Spleen (tissue), 13 donors: ENCODE measurements at places on chromosomes 7 and 10. TPM values are rescaled to one million over a fixed set of nuclear protein-coding genes. Genes with fewer than 3 reads are reported as not detected.

DNA sequence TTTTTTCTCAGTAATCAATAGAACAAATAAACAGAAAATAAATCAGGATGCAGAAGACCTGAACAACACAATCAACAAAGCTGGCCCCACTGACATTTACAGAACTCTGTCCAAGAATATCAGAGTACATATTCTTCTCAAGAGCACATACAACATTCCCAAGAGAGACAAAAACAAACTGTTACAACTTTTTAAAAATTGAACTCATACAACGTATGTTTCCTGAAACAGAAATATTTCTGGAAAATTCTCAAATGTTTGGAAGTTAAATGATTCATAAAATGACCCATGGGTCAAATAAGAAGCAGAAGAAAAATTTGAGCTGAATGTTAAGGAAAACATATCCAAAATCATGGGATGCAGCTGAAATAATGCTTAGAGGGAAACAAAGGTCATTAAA lies 93.9 kb upstream of the VIPR2 start:
- no peak for DNase-seq

GRCh38 chr7:23136216-23136615 lies 30.6 kb downstream of the KLHL7 start:
- DNase-seq = no peak

- DNase-seq = no peak
Measured at GRCh38 chr10:126160971-126161630, 227.2 kb downstream of the ADAM12 start.

- DNase-seq = no peak
Measured at GRCh38 chr10:13567030-13567429, 19.7 kb upstream of the PRPF18 start.

NAT16 gene
- polyA plus RNA-seq = not detected

CALHM1 gene
- 0.10 TPM for polyA plus RNA-seq

ZC3HAV1 gene
- 19.0 TPM for polyA plus RNA-seq

THNSL1 gene
- 3.0 TPM for polyA plus RNA-seq

PAOX gene
- 26.0 TPM for polyA plus RNA-seq
